ENCODE measurements at places on chromosomes 13 and 19. TPM values are rescaled to one million over a fixed set of nuclear protein-coding genes. Genes with fewer than 3 reads are reported as not detected.

NDUFA11 gene
- 181 TPM for total RNA-seq

STARD13 gene
- 0.73 TPM for total RNA-seq

DNA sequence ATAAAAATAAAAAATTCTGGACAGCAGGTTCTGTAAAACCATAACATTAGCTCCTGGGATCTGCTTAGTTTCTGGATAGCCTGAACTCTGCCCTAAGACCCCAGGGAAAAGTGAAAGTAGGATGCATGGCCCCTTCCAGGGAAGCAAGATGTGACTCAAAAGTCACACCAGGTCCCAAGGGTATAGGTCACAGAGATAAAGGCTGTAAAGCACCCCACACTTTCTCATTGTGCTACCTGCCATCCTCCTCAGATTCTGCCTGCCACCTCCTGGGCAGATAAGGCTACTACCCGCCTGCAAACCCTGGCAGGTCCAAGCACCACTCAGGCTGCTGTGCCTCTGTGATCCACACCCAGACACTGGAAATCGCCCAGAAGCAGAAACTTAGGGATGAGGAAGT is 20.6 kb downstream of the FFAR2 start:
- DNase-seq = peak; percentile 79

GRCh38 chr19:22882797-22883196 is 50.7 kb downstream of the ZNF723 start:
- DNase-seq = no peak

CEACAM1 gene
- total RNA-seq = 0.42 TPM

Data from H7 (cell line).